ENCODE measurements at places on chromosomes 4 and X. TPM values are rescaled to one million over a fixed set of nuclear protein-coding genes. Genes with fewer than 3 reads are reported as not detected.

DNA sequence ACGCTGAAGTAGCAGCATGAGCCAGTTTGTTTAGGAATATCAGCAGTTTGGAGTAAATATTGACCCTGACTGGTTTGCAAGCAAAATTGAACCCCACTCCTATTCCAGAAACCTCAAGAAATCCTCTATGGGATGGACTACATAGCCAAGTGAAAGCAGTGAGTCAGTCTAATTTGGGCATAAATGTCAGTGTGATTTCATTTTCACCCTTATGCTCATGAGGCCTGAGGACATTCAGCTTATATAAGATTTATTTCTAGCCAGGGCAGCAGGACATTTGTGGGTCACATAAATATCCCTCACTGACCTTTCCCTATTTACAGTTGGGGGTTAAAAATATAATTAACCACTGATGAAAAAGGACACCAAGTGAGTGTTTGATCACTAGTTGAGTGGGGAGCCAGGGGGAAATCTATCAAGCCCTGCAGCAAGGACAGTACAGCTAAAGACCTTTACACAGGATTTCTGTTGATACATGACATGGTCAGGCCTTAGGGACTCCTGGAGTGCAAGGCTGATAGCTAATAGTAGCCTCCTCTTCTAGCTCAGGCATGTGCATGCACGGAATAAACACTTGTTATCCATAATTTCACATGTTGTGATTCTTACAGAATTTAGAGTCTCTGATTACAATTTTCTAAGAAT, 996.9 kb upstream of the GRIA3 start:
- no peak for DNase-seq

The ACE2 gene
- 52.6 TPM for polyA plus RNA-seq

DNA sequence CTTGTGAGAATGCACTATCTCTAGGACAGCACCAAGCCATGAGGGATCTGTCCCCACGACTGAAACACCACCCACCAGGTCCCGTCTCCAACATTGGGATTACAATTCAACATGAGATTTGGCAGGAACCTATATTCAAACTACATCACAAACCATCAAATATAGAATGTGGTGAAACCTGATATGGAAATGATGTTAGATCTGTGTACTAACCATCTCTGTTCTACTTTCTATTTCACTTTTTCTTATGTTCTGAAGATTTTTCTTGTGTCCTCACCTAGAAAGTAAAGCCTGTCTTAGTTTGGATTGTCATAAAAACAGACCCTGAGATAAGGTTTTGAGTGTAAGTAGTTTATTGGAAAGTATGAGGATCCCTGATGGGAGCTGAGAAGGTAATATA, 37.8 kb upstream of the TACR3 start:
- no peak for DNase-seq

- DNase-seq: no peak
Measured at GRCh38 chr4:98473046-98473445, 185.4 kb downstream of the TSPAN5 start.

- DNase-seq: no peak
Measured at GRCh38 chr4:39504538-39504937, 22.7 kb downstream of the UGDH start.

- DNase-seq: no peak
Measured at GRCh38 chr4:56245547-56246232, 141.6 kb downstream of the AASDH start.

The IL2 gene
- not detected for polyA plus RNA-seq

The GYG2 gene
- 18.6 TPM for polyA plus RNA-seq

- DNase-seq: no peak
Measured at GRCh38 chr4:166846939-166847338, 387.4 kb downstream of the SPOCK3 start.

DNA sequence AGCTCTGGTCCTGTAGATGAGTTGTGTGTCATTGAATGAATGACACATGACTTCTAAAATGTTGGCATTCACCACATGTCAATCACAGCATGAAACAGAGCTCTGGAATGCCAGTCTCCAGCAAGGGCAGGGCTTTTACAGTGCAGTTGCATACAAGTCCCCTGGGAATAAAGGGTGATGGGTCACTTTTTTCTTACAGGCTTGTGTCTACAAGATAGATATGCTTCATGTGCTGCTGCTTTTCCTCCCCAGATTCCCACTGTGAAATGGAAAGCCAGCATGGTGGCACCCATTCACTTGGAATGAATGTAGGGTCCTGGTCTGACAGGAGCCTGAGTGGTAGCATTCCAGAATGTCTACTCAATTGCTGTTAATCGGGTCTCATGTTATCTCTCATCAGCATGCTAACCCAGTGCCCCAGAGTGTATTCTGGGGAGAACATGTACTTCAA, 159.1 kb upstream of the KIT start:
- DNase-seq: no peak

- no peak for DNase-seq
Measured at GRCh38 chr4:140863197-140863596, 107.0 kb upstream of the TBC1D9 start.

- DNase-seq: no peak
Measured at GRCh38 chr4:75948822-75949444, 8.1 kb upstream of the NAAA start.

DNA sequence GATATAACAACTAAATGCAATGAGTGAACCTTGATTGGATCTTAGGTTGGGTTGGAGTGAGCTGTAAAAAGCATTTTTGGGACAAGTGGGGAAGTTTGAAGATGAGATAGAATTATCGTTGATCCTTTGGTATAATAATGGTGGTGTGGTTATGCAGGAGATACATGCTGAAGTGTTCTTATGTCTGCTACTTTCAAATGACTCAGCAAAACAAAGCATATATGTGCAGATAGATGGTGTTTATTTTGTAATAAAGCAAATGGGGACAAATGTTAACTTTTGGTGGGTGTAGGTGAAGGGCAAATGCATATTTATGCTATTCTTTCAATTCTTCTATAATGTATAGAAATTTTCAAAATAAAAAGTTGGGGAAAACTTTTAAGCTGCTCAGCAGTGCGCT, 26.2 kb downstream of the RP2 start:
- DNase-seq: no peak

Measured in renal cortex interstitium (tissue), 15 donors.